IPS DF 19.7 (cell line): ENCODE measurements at places on chromosomes 1 and 21.

DNA sequence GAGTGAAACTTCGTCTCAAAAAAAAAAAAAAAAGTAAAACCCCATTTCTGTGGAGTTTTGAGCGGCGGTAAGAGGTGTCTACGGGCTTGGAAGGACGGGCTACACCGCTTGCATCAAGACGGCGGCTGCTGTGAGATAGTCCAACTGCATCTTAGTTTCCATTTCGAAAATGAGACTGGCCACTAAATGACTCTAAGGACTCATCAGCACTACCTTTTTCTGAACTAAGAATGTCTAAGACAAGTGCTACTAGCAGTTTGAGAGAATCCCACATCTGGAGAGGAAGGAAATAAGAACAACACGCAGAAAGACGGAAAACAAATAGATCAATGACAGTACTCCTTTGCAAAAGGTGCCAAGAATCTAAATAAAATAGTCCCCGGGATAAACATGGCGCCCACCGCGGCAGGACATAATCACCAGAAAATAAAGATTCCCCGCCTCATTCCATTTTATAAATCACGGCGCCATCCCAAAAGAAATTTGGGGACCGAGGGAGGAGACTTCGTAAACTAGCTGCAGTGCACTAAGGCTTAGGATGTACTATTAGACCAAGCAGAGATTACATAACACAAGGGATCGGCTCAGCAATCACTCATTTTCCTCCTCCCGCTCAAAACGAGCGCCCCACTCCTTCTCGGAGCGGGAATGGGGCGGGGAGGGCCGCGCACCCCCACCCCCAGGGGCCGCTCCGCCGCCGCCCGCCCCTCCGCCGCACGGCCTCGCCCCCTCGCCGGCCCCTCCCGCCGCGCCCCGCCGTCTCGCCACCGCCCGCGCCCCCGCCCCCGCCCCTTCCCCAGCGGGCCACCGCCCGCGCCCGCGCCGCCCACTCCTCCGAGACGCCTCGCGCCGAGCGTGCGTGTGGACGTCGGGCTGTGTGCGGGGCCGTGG, 1.1 kb downstream of the POGZ start:
- no peak for DNase-seq

DNA sequence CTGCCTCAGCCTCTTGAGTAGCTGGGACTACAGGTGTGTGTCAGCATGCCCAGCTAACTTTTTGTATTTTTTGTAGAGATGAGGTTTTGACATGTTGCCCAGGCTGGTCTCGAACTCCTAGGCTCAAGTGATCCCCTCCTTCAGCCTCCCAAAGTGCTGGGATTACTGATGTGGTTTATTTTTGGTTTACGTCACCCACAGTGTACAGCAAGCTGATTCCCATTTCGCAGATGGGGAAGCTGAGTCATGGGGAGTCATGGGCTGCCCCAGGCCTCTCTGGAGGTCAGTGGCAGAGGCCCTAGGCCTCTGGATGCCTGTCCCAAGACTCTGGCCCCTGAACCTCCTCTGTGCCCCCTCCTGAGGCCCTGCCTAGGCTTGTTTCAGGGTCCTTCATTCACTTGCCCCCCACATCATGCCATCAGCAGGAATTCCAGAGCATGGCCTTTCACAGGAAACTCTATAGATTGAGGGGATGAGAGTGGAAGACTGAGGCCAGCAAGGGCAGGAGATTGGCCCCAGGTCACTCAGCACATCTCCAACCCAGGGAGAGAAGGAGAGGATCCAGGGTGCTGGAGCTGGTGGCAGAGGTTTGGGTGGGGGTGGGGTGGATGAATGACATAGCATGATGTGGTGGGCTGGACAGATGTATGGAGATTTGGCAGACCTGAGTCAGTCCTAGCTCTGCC, 266.0 kb downstream of the PTPRU start:
- DNase-seq = no peak

DNA sequence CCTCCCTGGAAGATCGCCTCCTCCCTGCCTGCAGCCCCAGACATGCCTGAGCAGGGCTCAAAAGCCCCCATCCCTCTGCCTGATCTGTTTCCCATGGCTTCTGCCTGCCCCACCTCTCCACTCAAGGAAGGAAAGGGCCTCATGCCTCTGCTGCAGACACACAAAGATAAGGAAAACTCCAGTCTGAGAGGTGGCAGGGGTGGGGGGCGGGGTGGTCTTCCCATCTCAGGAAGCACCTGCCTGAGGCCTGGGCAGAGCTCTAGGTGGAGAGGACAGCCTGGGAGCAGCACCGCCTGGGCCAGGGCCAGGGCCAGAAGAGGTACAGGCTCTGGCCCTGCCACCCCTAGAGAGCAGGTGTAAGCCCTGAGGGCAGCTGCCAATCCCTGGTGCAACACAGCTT, 4.1 kb upstream of the GJB3 start:
- DNase-seq = no peak

- no peak for DNase-seq
Observed at GRCh38 chr1:45718289-45718688, 30.3 kb downstream of the TMEM69 start.

DNA sequence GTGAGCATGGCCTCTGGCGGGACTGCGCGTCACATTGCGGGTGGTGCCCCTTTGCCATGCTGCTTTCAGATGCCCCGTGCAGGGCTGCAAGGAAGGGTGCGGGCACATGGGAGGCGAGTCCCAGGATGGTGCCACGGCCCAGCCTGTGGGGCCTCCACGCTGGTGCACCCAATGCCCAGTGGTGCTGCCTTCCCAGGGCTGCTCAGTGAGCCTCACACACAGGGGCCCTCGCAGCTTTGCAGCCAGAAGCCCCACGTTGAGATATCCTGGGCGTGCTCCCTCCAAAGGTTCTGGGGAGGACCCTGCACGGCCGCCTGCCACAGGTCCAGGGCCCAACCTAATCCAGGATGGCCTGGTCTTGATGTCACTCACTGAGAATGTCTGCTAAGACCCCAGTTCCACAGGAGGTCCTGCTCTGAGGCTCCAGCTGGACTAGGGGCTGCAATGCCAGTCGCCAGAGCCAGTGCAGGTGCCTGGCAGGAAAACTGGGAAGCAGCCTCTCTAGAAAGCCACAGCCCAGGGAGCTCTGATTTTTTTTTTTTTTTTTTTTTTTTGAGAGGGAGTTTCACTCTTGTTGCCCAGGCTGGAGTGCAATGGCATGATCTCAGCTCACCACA, 34.1 kb upstream of the PRSS38 start:
- no peak for DNase-seq
